ENCODE measurements at places on chromosomes 4 and X.

DNA sequence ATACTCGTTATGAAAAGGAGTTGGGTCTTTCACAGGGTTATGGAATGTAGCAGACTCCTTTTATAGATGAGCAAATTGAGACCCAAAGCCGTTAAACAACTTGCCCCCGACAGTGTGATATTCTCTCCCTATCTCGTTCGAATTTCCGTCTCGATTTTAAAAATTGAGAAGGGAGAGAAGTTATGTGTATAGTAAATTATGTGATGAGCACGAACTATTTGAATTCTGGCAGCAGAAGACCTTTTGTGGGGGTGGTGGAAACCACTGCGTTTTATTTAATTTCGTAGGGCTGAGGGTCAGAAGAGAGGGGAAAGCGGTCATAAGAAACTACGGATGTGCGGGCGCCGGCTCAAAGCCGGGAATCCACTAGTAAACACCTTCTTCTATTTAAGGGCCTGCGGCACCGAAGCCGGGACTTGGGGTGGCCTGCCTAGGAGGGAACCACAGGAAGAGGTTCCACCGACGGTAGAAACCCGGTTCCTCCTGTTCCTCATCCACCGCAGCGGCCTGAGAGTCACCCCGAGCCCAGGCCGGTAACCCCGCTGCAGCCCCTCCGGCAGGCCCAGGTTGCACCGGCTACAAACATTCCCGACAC lies 1.5 kb upstream of the DDX3X start:
- no peak for DNase-seq

GRCh38 chr4:102780476-102781144 lies 19.8 kb upstream of the MANBA start:
- no peak for DNase-seq

DNA sequence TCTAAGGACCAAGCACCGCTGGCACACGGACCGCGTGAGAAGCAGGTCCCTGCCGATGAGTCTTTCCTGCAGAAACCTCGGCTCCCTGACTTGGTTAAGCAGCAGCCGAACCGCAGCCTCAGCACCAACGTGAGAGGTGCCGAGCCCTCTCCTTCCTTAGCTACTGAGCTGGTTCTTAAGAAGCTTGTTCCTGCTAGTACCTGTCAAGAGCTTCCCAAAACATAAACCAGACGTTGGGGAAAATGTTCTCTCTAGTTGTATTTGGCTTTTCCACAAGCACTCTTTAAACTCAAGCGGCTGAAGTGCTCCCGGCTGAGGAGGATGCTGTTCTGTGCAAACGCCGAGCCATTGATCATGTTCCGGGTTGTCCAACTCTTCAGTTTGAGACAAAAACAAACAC lies 29.3 kb upstream of the TLR3 start:
- no peak for DNase-seq

GRCh38 chr4:108527723-108528122 lies 92.7 kb upstream of the RPL34 start:
- no peak for DNase-seq

DNA sequence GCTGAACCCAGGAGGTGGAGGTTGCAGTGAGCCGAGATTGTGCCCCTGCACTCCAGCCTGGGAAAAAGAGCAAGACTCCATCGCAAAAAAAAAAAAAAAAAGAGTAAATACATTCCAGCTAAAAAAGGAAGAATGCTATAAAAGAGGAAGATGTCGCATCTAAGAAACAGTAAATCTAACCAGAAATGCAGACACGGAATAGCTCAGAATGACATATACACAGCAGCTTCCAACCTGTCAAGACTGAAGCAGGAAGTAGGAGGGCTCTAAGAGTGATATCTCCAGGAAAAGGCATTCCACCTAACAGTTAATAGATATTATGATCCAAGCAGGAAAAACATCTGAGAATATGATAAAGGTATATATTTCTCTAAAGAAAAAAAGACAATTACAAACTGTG lies 16.0 kb downstream of the CLOCK start:
- no peak for DNase-seq

DNA sequence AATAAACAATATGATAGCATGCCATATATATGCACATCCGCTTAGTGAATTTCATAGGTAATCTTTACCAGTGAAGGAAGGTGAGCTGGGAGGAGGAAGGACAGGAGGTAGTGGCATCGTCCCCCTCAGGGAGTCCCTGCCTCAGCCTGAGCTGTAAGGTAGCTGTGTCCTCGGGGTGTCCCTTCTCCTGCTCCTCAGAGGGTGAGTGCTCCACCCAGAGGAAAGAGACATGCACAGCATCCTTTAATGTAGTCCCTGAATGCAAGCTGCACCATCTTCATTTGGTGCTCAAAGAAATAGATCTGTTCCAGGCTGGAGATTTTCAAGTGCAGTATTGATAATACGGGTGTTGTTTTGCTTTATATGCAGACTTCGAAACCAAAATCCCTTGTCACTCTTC lies 330.4 kb upstream of the SFRP2 start:
- no peak for DNase-seq

DNA sequence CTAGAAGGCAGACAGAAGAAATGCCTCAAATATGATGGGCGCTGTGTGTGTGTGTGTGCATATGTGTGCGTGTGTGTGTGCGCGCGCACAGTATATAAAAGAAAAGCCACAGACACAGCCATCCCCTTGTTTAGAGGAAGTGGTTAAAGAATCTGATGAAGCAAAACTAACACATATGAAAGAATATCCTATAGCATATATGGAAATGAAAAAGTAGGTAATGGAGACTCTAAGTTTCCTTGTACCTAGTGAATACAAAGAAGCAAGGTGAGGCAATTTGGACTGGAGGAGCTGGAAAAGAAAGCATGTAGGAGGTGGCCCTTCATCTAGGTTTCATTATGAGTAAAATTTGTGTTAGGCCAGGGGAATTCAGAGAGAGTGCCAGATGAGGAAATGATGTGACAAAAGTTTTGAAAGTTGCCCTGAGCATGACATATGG lies 58.6 kb upstream of the MCF2 start:
- DNase-seq, result no peak

DNA sequence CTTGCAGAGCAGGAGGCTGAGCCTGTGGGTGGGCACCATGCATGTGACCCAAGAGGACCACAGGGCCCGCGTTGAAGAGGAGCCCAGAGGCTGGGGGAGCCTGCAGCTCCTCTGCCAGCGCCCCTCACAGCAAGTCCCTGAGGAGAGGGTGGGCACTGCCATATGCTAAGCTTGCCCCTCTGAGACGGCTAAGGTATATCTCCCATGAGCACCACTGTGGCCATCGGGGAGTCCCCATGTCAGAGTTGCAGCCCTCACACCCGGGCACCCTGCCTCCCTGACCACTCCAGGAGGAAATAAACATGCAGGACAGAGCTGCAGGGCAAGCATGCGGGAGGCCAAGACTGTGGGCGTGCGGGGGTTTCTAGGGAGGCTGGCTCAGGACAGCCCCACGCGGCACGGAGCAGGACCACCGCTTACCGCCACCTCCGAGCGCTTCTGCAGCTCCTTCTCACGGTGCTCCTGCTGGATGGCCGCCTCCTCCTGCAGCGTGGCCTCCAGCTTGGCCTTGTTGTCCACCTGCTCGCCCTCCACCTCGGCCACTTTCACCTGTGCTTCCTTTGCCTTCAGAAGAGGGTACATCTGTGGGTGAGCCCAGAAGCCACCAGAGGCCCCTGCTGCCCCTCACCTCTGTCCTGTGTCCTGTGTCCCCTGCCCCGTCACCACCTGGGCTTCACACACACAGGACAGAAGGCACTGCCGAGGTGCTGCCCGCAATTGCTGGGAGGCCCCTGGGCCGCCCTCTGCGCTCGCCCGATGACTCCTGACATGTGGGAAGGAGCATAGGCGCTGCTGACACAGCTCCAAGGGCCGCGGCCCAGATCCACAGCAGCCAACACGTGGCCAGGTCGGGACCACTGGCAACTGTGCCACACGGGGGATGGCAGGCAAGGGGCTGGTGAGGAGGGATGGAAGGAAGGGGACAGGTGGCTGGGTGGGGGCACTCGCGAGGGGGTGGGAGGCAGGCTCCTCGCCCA lies 29.8 kb downstream of the FGFR3 start:
- no peak for DNase-seq

DNA sequence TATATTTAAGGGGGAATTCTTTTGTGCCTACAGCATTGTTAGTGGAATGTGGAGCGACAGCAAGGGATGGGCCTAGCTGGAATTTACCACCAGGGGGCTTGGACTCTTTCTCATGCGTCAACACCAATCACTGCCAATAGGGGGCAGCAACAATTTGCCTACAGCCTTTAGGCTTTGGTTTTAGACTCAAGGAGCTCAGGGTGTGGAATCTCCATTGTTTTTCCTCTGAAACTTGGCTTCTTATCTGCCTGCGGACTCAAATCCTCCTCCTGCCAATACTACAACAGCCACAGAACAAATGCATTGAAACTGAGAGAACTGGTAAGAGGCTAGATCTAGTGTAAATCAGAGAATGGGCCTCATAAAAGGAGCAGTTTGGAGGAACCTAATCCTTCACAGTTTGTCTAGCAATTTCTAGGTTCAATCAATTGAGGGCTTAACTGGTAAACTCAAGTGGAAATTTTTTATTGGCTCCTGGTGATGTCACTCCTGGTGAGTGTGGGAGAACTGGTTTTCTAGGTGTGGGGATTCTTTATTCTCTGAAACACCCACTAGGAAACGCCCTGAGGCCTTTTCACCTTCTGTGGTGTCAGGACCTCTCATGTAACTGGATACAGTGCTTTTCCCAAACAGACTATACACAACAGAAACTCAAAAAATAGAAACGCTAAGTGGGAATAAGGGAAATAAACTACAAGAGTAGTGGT lies 27.9 kb upstream of the TMSB4X start:
- no peak for DNase-seq

GRCh38 chr4:81982846-81983540 lies 390.8 kb downstream of the HNRNPD start:
- DNase-seq, result no peak

DNA sequence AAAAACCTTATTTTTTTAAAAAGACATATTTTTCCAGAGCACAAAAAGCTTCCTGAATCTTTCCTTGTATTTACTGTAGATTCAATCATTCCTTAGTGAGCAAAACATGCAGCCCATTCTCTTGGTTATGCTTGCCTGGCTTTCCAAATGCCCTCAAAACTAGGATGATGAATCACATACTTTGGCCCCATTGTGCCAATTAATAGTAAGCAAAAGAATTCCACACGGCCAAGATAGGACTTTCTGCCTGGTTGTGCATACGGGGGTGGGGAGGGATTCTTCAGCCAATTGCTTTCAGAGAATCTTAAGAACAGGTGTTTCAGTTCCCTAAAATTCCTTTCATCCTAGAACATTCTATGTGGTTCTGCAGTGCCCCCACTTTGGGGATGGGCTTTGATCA lies 7.0 kb downstream of the RAI2 start:
- no peak for DNase-seq

- no peak for DNase-seq
These were observed 2.8 kb downstream of the RTL5 start for GRCh38 chrX:72128881-72129280.

DNA sequence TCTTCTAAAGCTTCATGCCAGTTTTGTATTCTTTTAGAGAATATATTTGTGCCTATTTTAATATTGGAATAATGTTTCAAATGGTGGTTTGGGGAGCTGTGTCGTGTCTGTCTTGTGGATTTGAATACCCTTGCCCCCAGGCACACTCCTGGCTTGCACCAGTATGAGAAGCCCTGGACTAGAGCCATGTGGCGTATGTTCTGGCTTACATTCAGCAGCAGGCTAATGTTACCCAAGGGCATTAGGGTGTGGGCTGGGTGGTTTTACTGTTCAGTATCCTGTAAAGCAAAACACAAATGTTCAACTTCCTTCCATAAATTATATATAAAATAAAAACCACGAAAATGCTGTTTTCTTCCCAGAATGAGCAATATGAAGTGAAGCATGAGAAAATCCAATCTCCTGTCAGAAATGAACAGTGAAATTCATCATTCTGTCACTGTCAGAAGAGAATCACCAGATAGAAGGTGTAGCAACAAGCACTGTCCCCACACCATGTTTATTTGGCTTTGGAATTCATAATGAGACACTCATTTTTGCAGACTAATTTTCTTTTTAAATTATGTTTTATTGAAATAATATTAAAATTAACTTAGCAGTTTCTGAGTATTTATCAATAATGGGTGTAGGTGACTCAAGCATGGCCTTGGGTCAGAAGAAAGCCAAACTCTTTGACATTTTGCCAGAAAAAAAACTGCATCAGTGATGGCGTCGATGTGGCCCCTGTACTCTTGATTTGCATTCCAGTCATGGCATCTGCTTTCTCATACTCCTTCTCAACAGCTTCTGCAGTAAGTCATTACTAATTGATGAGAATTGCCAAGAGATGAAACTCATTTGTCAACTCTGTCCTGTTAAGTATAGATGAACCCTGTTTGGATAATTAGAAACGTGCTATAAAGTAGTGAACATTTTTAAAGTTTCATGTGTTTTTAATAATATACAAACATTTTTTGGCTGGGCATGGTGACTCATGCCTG lies 43.8 kb downstream of the WWC2 start:
- DNase-seq, result no peak

- DNase-seq, result no peak
These were observed 567.7 kb downstream of the MAGEB5 start for GRCh38 chrX:26783512-26784225.

DNA sequence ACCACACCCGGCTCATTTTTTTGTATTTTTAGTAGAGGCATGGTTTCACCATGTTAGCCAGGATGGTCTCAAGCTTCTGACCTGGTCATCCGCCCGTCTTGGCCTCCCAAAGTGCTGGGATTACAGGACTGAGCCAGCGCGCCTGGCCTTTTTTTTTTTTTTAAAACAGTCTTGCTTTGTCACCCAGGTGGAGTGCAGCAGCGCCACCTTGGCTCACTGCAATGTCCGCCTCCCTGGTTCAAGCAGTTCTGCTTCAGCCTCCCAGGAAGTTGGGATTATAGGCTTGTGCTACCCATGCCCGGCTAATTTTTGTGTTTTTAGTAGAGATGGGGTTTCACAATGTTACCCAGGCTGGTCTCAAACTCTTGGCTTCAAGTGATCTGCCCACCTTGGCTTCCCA lies 28.9 kb downstream of the ZFX start:
- DNase-seq, result no peak

DNA sequence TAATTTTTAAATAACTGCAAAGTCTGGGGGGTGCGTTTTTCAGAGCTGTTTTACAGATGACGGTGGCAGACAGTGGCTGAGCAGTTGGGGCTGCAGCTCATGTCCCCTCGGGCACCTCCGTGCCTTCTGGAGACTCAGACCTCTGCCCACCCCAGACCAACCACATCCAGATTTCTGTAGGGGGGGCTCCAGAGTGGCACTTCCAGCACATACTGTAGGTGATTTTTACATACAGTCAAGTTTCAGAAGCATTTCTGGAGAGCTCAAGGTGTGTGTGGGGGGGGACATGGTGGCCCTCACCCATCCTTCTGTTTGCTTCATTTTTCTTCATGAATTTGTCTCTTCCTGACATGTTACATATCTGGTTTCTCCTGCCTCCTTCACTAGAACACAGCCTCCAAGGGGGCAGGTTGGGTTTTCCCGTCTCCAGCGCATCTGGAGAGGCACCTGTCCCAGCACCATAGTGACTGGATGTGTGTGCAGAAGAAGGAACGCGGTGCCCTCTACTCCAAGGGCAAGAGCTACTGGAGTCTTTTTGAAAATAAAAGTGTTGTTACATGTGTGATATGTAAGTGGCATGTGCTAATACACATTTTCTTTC lies 37.5 kb downstream of the TMEM271 start:
- DNase-seq, result no peak

Data from activated CD4-positive, alpha-beta T cell treated with anti-CD3 and anti-CD28 coated beads, Interleukin-2, amount 50 U/mL, for 24 hours (primary cell).